ENCODE measurements at places on chromosomes 4 and X.

- DNase-seq, result no peak
These were observed 2.8 kb downstream of the CCNG2 start for GRCh38 chr4:77159806-77160205.

- DNase-seq, result no peak
These were observed 150.2 kb downstream of the SHROOM3 start for GRCh38 chr4:76585272-76585671.

DNA sequence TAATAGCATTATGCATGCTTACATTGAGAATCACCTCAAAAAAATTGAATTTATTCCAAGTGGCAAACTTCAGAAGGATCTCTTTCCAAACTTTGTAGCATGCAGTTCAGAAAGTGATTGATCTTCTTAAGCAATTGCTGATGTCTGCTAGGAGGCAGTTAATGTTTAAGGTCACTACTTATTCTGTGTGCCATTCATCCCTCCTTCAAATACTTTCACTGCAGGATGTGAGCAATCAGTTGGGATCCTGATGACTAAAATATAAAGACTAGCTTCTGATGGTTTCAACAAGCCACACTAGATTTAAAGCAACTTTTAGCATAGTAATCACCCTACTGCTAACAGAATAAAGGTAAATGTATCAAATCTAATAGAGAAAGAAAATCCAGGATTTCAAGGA is 414.1 kb downstream of the ADGRL3 start:
- DNase-seq, result no peak

- DNase-seq, result no peak
These were observed 55.9 kb downstream of the TRIM2 start for GRCh38 chr4:153260132-153260531.

- DNase-seq, result no peak
These were observed 227.0 kb downstream of the MAGEB17 start for GRCh38 chrX:16394290-16394689.

DNA sequence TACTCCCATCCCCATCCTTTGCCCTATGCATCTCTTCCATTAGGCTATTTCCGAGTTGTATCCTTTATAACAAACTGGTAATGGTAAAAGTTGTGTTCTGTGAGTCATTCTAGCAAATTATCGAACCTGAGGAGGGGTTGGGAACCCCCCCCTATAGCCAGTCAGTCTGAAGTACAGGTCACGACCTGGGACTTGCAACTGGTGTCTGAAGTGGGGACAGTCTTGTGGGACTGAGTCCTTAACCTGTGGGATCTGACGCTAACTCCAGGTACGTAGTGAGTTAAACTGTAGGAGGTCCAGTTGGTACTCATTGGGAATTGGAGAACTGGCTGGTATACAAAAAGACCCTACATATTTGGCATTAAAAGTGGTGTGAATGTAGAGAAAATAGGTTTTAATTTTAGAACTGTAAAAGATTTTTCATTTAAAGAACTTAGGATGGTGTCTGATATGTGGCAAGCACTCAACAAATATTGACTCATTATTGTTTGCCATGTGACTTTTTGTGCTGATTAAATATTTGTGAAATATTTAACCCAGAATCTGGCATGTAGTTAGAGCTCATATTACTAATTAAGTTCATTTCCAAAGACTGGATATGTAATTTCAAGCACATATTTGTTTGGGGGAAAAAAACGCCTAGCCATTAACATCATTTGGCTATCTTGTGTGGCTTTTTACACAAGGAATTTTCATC is 50.7 kb downstream of the CHST7 start:
- DNase-seq, result no peak

GRCh38 chr4:8694651-8695151 is 102.1 kb downstream of the CPZ start:
- DNase-seq, result no peak

DNA sequence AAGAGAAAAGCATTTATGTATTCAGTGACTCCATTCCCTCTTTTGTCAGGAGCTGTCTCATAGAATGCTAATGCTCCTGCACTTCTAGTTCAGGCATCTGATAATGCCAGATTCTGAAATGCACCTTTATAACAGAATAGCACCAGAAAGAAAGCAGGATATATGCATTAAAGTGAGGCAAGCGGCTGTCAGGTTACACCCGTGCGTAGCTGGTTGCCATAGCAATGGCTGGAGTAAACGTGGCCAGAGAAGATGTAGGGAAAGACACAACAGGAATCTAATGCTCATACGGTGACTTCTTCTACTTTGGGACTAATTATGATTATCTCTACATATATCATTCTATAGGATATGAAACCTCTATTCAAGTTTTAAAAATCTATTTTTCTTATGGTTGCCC is 5.9 kb downstream of the EMCN start:
- DNase-seq, result no peak

DNA sequence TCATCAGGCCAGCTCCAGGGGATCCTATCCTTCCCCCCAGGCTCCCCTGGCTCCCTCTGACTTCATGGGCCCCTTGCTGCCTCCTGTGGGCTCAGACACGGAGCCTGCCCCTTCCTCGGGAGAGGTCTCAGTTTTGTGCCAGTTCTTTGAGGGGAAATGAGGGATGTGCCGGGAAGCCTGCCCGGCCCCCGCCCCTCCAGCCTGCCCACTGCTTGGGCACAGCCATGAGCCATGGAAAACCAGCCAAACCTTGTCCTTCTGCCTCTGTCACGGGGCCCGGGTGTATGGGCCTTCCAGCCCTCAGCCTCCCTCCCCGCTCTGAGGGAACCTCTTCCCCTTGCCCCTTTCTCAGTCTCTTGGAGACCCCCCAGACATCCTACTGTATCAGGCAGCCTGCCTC is 6.8 kb downstream of the BGN start:
- DNase-seq, result no peak

DNA sequence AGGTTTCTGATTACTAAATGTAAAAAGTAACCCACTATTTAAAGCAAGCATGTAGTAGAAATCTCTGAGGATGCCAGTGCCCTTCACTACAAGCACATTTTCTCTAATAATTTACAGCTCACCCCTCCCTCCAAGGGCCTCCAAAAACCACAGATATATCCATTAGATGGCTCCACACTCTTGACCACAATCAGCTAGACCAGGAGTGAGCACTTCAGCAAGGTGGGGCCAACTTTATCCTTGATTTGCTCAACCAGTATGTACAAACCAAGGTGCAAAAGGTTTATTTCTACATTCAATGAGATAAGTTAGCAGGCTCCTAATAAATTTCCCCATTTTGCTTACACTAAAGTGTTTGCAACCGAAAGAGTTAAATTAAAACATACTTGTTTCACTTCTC is 35.8 kb downstream of the RFC1 start:
- no peak for DNase-seq
